ENCODE measurements at places on chromosomes 5 and 9. TPM values are rescaled to one million over a fixed set of nuclear protein-coding genes. Genes with fewer than 3 reads are reported as not detected.

GRCh38 chr5:139023286-139023685 lies 148.2 kb upstream of the LRRTM2 start:
- no peak for DNase-seq

GRCh38 chr9:80954521-80954920 lies 734.8 kb downstream of the TLE1 start:
- DNase-seq = no peak

DNA sequence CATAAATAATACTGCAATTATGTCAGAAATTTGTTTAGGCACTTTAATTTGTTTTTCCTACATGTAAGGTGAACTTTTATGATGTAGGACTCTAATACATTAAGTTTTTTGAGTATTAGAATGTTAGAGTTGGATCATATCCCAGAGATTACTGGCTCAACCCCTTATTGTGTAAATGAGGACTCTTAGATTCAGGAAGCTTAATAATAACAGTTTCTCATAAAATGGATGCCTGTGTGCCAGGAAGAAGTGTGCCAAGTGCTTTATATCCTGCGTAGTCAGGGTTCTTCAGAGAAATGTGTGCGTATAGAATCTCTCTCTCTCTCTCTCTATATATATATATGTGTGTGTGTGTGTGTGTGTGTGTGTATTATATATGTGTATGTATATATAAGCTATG lies 388.5 kb downstream of the CAAP1 start:
- no peak for DNase-seq

DNA sequence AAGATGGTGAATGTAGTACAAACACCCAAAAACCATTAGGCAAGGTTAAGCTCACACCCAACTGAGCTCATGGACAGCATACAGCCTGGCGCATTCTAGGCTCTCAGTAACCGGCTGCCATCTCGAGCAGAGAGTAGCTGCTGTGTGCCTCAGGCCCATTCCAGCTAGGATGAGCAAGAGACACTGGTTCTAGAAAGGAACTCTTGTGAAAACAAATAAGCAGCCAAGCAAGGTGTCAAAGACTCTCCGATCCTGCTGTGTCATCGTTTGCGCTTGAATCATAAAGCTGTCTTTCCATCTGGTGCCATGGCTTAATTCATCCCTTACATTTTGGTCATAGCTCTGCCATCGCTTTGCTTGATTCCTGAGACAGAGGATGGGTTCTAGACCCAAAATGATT lies 135.4 kb upstream of the MSX2 start:
- DNase-seq = no peak

GRCh38 chr9:34627716-34628655 lies 880 bp downstream of the ARID3C start:
- DNase-seq = no peak

DNA sequence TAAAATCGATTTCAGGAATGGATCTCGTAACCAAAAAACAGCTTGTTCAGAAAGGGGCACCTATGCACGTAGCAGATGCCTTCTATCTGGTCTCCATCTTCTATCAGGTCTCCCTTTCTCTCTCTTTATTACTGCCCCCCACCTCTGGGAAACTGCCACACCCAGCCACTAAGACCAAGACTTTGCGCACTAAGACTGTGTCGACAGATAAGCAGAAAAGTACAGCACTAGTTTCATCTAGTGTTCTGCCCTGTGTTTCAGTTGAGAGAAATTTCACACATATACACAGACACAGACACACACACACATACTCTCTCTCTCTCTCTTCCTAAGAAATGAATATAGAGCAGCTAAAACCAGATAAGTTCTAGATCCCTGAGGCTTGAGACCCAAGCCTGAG lies 210.1 kb upstream of the MAP3K1 start:
- DNase-seq = no peak

DNA sequence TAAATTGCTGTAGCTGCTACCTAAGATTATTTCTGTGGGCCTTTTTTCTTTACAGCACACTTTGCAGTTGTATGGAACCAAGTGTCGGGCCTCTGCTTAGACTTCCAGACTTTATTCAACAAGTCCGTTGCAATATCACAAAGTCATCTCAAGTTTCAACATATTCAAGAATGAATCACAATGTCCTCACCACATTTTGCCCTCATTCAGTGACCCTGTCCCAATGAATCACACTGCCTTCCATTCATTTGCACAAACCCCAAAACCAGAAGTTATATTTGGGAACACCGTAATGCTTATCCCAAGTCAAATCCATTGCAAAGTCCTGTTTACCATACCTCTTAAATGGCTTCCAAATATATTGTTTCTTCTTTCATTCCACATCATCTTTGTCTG lies 439.6 kb downstream of the CSNK1G3 start:
- DNase-seq = no peak

- DNase-seq = no peak
Observed at GRCh38 chr5:151724360-151724759, 34.1 kb downstream of the ATOX1 start.

- DNase-seq = no peak
Observed at GRCh38 chr9:98678244-98678842, 30.4 kb downstream of the GABBR2 start.

- no peak for DNase-seq
Observed at GRCh38 chr5:59126708-59127573, 544.1 kb downstream of the RAB3C start.

DNA sequence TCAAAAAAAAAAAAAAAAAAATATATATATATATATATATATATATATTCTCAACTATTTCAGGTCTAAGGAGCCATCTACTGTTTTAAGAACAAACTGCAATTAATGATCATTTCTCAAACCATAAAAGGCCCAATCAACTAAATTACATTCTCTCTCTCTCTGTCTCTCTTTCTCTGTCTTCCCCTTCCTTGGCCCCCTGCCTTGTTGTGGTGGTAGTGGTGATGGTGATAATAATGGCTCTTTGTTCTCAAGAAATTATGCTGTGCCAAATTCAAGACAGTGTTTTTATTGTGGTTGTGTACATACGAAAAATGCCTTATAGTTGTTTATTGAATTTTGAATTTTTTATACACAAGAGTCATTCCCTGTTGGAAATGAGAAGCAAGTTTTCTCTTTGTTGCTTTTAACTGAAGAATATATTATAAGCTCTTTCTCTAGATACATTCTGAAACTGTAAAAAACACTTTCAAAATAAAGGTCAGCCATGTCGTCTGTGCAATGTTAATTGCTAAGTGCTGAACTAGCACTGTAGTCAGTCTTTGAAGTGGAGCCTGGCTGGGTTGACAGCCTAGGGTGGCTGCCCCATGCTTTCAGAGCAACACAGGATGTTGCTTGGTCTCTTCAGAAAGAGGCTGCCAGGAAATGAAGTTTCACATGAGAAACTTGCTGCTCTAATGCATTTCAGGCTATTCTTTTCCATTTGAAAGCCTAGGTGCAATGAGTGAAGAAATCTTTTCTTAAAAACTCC lies 96.0 kb downstream of the HINT1 start:
- no peak for DNase-seq

- no peak for DNase-seq
Observed at GRCh38 chr9:85331626-85332025, 410.1 kb downstream of the AGTPBP1 start.

GRCh38 chr5:154967421-154968024 lies 26.6 kb downstream of the MRPL22 start:
- DNase-seq = no peak

- no peak for DNase-seq
Observed at GRCh38 chr5:92678640-92679039, 902.4 kb downstream of the NR2F1-AS1 start.

DNA sequence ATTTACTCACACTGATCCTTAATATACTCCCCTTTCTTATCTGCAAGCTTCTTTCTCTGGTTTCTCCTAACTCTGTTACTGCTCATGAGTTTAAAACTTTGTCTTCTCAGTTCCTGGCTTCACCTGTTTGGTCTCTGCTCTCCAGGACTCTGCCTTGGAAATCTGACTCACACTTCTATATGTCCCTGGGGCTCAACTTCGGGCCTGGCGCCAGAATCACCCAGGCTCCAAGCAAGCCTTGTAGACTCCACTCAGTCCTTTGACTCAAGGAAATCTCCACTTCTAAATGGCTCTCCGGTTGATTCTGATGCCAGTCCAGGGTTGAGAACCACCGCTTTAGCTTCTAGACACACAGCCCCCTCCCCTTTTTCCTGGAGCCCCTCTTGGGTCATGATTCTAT lies 57.8 kb downstream of the TMC1 start:
- DNase-seq = no peak

DNA sequence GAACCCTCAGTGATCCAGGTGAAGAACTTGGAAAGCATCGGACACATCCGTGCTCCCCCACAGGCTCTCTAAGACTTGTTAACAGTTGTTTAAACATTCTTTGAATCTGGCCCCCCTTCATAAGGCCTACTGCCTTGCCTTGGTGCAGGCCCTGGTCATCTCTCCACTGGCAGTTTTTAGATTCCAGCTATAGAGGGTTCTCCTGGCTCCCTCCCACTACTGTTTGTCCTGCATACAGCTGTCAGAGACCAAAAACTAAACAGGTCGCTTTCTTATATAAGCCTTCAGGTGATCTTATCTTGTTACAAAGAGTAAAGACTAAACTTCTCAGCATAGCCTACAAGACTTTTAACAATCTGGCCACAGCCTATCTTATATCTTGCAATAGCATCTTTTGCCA lies 32.3 kb downstream of the NRG2 start:
- no peak for DNase-seq

- DNase-seq = no peak
Observed at GRCh38 chr9:137276473-137277328, 825 bp upstream of the TOR4A start.

GRCh38 chr9:87909310-87910041 lies 8.3 kb upstream of the SPATA31C1 start:
- DNase-seq = no peak

DNA sequence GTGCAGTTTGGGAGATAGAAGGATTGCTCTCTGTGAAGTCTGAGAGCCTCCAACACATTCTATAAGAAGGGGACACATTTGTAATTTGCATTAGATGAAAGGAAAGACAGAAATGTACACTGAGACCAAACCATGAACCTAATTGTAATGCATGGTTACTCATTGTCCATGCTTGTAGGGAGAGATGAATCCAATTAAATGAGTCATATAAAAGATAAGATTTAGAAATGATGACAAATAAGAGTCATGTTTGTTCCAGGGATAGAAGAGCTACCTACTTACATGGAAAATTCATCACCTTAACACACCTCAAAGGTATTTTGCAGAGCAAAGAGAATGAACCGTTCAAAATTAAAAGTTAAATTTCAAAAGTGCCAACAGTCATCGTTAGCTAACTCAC lies 85.1 kb downstream of the FBXL7 start:
- DNase-seq = no peak

DNA sequence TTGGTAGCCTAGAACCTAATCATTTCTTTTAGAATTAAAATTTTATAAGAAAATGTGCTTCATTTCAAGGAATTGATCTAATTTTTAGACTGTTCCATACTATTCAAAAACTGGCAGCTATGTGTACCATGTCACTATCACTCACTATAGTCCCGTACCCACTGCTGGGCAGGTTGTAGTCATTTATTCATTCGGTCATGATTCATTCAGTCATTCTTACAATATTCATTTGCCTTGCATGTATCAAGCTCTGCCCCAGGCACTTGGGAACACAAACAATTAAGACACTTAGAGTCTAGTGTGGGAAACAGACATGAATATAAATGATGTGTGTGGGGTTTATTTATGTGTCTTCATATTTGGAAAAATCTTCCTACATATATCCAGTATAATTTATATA lies 26.4 kb downstream of the TDRD7 start:
- DNase-seq = no peak

DNA sequence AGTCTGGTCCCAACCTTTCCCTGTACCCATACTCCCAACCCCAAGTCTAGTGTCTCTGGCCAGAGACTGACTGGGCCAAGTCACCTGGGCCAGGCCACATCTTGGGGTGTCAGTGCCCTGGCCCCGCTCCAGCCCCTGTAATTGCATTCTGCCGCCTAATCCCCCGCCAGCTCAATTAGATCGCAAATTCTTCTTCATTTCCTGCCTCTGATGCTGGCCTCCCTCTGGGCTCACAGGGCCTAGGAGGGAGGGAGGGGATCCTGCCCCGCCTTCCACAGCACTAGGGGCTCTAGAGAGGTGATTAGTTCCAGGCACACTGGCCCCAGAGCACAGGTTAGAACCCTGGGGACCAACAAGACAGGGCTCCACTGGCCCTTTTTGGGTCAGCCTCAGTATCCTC lies 5.5 kb downstream of the CXXC5 start:
- no peak for DNase-seq

GRCh38 chr5:74993743-74994142 lies 58.6 kb downstream of the GCNT4 start:
- DNase-seq = no peak

DNA sequence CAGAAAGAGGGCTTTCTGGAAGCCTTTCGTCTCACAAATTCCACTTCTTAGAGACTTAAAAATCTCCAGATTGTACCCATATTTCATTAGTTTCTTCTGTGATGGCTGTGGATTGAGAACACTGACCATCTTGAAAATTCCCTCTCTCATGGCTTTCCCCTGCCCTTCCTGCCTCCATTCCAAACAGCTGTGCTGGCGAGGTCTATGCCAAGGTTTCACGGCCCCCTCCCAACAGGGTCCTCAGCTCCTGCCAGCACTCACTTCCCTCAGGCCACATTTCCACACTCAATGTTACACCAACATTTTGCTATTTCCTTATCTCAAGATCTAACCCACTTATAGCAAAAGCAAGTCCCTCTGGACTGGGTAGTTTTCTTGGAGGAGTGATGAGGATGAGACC lies 40.3 kb upstream of the EQTN start:
- no peak for DNase-seq

GRCh38 chr9:106467113-106467864 lies 395.7 kb upstream of the ZNF462 start:
- no peak for DNase-seq

DNA sequence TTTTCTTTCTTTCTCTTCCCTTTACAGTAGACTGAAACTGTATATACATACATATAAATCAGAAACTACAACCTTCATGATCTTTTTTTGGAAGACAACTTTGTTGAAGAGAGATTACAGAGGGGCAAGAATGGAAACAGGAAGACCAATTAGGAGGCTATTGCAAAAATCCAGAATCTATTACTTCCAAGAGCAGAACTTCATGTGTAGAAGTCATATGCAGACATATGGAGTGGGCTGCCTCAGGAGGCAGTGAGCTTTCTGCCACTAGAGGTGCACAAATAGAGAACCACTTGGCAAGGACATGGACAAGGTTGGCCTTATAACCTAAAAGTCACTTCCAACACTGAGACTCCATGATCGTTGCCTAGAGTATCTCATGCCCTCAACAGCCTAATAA lies 157.8 kb upstream of the NR4A3 start:
- no peak for DNase-seq

- DNase-seq = no peak
Observed at GRCh38 chr5:83563631-83564030, 92.1 kb downstream of the VCAN start.

RANBP17 gene
- 0.93 TPM for total RNA-seq

TLX3 gene
- not detected for total RNA-seq

INSL4 gene
- not detected for total RNA-seq

TMEM252 gene
- not detected for total RNA-seq

SNCB gene
- not detected for total RNA-seq

MARCOL gene
- not detected for total RNA-seq

C7 gene
- total RNA-seq = 816 TPM

HAUS6 gene
- total RNA-seq = 11.0 TPM

DAB2 gene
- total RNA-seq = 141 TPM

IRX2 gene
- 0.84 TPM for total RNA-seq

PHYHD1 gene
- 43.8 TPM for total RNA-seq

DCAF10 gene
- 23.2 TPM for total RNA-seq
